ENCODE measurements at places on chromosomes 11 and 22. TPM values are rescaled to one million over a fixed set of nuclear protein-coding genes. Genes with fewer than 3 reads are reported as not detected.

Gene LRRC55
- total RNA-seq, result not detected

Gene VSIG10L2
- total RNA-seq, result 0.39 TPM

Gene TTC17
- 91.1 TPM for total RNA-seq

Gene CLCF1
- total RNA-seq, result 8.8 TPM

Gene C22orf23
- total RNA-seq, result 0.43 TPM

Gene MMP8
- not detected for total RNA-seq

Gene PIK3IP1
- total RNA-seq, result 22.0 TPM

Measured in articular chondrocyte of knee joint (primary cell).